ENCODE measurements at places on chromosomes 7 and 10.

- no peak for DNase-seq
Measured at GRCh38 chr7:134788191-134788590, 8.8 kb downstream of the CALD1 start.

- DNase-seq: no peak
Measured at GRCh38 chr10:29642990-29643389, 8.2 kb upstream of the SVIL start.

- DNase-seq: no peak
Measured at GRCh38 chr10:124155781-124156435, 62.5 kb upstream of the CHST15 start.

DNA sequence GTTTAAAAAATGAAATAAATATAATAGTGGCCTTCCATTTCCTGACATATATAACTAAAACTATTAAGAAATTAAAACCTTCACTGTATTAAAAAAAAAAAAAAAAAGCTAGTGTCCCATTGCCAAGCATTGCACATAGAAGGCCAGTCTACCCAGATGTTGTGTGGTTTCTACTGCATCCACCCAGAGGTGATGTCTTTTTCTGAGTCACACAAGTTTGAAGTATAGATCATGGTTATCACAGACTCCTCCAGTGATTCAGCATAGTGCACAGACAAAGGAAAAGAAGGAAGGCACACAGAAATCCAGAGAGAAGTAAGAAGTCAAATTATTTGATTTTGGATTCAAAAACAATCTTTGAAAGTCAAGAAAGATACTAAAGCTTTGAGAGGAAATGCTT, 429.0 kb downstream of the ETV1 start:
- no peak for DNase-seq

DNA sequence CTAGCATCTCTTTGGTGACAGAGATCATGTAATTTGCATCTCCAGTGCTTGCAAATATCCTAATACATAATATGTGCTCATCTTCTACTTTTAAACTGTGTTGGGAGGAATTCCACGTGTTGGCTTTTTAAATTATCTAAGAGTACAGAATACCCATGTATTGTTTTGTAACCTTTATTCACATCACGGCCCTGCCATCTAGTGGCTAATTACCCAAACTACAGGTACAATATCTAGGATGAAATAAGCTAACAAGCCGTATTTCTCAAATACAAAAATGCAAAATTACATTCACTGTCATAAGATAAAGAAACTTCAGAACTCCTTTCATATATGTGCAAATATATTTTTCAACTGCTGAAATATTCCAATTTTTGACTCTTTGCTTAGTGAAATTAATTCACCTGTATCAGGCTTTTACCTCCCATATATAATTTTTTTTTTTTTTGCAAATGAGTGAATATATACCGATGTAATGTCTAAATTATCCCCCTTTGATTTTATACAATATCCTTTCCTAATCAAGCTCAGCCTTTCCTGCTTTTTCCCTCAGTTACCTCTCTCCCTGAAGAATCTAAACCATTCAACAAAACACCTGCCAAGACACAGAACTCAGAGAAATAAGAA, 30.3 kb upstream of the LSM8 start:
- no peak for DNase-seq

DNA sequence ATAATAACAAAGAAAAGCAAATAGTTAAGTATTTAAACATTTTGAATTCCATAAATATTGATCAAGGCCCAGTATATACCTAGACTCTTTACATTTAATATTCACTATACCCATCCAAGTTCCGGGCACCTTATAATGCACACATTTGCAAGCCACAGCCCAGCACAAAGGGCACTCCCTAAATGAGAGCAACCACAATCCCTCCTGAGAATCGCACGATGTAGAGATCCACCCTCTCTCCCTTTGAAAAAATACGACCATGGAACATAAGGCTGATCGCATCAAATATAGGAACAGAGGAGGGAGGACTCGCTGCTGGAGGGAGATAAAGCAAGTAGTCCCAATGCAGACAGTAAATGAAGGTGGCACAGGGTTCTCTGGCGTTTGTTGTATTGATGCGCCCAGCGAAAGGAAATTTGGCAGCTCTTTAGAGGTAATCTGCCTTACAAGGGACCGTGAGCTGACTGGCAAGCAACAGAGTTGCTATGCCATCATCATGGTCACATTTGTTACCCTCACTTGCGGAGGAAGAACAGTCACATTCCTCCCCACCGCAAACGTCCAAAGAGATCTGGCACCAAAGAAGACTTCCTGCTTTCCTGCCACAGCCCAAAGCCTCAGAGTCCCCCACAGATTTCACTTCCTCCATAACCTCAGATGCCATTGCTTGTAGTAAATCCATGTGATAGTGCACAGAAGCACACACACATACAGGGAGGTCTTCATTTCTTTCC, 16.1 kb upstream of the TAS2R40 start:
- peak; percentile 56 for DNase-seq

DNA sequence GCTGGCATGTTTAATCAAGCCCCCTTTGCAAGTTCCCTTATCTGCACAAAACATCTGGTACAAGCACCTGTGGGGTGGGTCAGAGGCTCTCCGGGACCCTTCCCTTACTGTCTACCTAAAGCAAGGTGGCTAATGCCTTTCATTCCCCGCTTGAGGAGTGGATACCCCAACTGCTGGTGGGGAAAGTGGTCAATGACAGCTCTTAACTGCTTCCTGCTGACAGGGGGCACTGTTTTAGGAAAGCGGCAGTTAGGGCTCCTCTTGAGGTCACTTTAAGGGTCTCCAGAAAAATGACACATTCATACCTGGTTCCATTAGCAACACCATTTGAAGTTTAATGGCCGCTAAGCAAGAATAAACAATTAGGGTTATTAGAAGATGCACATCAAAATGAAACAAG, 761.8 kb upstream of the PHF14 start:
- DNase-seq: no peak

GRCh38 chr10:124742413-124743190, 1.6 kb downstream of the FAM53B start:
- no peak for DNase-seq

- DNase-seq: no peak
Measured at GRCh38 chr10:111323389-111323966, 246.6 kb downstream of the ADRA2A start.

GRCh38 chr7:17311194-17311593, 12.7 kb downstream of the AHR start:
- no peak for DNase-seq
